ENCODE measurements at places on chromosomes 2 and 18.

DNA sequence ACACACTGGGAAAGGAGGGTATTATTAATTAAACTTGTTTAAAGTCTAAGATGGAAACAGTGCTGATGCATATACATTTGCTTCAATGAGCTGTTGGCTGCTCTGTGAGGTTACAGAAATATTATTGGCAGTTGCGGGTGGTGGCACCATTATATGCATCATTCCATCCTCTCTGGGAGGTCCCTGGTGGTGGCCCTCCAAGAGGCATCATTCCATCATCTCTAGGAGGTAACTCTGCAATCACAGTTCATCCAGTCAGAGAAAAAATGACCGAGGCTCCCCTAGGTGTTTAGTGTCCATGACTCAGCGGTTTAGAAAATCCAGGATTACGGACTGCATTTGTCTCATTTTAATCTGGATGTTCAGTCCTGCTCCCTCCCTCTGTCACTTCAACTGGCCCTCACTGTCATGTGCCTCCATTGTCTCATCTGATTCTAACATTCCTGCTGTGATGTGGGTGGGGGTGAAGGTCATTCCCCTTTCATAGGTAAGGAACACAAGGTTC is 15.4 kb downstream of the AFF3 start:
- no peak for DNase-seq

DNA sequence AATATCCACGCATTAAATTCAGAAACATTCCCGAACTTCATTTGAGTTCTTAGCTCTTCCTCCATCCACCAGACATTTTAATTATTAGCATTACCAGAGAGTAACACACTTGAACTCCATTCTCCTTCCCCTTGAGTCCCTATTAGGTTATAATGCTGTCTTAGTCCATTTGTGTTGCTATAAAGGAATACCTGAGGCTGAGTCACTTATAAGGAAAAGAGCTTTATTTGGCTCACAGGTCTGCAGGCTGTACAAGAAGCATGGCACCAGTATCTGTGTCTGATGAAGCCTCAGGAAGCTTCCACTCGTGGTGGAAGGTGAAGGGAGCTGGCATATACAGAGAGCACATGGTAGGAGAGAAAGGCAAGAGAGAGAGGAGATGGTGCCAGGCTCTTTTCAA is 25.4 kb downstream of the TBC1D8 start:
- no peak for DNase-seq

- DNase-seq, result no peak
These were observed 97.1 kb downstream of the AQP4 start for GRCh38 chr18:26768385-26768784.

- DNase-seq, result no peak
These were observed 83.7 kb upstream of the PROKR1 start for GRCh38 chr2:68559692-68560091.

- DNase-seq, result no peak
These were observed 147.9 kb downstream of the B3GNT2 start for GRCh38 chr2:62343636-62344337.

GRCh38 chr2:164141271-164141670 is 405.5 kb upstream of the FIGN start:
- DNase-seq, result peak; percentile 68

DNA sequence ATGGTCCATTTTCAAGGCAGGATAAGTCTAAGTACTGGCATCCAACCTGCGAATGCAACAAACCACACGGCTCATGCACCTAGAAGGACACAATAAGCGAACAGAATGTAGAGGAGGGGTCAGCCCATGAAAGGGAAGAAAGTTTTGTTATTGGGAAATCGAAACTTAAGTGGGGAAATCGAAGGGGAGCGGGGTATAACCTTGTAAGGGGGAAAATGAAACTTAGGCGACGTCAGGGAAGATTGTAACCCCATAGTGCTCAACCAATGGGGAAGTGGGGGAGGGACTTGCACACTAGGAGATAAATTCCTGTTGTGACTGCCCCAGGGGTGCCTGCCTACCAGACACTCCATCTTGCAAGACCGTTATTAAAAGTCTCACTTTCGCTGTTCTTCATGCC is 15.6 kb upstream of the OTOF start:
- DNase-seq, result no peak

- DNase-seq, result no peak
These were observed 61.8 kb downstream of the TBC1D8 start for GRCh38 chr2:101089419-101089818.

- DNase-seq, result no peak
These were observed 278.3 kb downstream of the TNS1 start for GRCh38 chr2:217724471-217724870.

GRCh38 chr2:43075054-43075593 is 151.3 kb downstream of the ZFP36L2 start:
- peak; percentile 99 for DNase-seq

- no peak for DNase-seq
These were observed 41.0 kb upstream of the GPR17 start for GRCh38 chr2:127604986-127605385.

DNA sequence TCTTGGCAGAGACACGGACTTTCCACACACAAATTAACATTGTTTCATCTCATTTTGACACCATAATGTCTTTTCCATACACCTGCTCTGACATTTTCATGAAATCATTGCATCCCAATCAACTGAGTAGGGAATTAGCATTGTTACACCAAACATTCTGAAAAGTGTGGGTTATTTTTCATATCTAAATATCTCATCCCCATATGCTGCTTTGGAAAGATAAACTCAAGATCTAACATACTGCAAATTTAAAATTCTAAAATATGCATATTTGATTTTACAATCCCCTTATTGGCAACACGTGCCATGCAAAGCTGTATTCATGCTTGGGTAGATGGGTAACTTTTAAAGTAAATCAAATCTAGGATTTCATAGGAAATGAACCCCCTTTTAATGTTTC is 242.9 kb downstream of the ZNF516 start:
- no peak for DNase-seq

GRCh38 chr18:50706199-50706598 is 113.6 kb downstream of the MRO start:
- no peak for DNase-seq

- DNase-seq, result peak; percentile 18
These were observed 103.3 kb downstream of the MDH1 start for GRCh38 chr2:63692002-63692606.

DNA sequence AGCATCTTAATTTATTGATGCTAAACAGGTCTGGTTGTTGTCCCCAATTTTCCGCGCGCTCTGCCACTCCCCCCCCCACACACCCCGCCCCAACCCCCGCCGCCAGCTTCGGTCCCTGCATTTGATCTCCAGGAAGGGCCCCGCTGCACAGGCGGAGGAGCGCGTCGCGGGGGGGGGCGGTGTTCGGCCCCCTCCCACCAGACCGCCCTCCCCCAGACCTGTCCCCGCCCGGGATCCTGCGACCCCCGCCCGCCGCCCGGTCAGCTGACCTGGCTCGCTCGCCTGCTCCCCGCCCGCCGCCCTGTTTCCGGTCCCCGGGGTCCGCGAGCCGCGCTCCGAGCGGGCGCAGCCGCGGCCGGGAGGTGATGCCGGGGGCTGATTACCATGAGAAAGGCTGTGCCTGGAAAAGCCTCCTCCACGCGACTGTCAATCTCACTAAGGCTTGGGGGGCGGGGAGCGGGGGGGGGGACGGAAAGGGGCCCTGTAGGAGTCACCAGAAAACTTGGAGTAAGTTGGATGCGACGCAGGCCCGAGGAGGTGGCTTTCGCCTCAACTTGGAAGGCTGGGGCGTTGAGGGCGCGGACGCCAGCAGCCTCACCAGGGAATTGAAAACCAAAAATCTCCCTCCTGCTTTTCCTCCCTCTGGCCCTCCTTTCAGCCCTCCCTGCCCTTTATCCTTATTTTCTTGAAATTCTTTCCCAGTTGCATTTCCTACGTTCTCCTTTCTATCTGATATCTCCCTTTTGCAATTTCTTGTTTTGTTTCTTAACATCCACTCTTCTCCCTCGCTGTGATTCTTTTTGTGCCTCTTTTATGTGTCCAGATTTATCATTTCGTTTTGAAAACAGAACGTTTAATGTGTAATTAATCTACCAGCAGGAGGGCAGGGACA is 4.4 kb upstream of the ZEB2 start:
- DNase-seq, result no peak

DNA sequence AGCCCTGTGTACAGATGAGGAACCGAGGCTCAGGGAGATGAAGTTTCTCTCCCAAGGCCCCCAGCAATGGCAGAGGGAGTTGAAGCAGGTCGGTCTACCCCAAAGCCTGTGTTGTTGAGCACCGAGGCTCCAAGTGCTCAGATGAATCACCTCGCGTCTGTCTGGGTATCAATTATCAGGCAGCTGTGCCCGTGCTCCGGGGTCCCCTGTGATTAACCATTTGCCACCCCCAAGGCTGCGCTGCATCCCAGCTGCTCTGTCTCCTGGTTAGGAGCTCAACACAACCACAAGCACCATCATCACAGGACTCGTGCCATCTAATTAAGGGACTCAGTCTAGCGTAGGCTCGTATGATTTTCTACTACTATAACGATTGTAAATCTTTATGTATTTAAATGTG is 27.1 kb downstream of the LIPG start:
- DNase-seq, result no peak

DNA sequence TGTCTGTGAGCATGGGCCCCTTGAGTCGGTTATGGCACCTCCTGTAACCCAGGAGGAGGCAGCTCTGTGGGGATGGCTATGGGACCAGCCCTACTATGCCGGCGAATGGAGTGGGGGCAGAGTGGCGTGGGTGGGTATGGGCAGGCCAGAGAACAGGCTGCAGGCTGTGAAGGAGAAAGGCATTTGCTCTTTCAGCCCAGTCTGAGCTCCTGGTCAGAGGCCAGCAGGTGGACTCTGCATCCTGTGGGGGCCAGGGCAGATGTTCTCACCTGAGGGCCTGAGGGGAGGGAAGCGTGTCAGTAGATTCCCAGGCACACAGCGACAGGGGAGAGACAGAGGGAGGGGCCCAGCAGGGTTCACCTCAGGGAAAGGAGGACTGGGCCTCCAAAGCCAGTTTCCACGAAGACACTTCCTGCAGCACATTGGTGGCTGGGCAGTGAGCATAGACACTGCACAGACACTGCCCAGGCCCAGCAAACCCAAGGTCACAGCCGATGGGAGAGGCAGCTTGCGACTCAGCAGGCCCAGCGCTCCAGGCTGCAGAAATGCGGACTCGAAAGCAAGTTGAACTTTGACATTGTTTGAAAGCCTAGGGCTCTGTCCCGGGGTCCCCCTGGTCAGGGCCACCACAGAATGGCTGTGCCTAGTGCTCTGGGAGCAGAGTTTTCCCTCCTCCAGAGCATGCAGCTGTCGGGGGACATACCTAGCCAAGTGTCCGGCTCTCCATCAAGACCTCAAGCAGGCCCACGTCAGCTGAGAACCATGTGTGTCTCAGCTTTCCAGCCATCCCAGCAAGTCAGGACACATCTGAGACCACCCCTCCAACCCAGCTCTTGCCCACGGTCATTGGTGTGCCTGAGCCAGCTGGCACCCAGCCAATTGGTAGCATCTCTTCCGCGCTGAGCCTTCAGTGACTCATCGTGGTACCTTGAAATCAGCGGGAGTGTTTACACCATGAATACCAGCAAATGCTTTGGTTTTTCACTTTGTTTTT is 53.8 kb downstream of the TGOLN2 start:
- DNase-seq, result peak; percentile 78

DNA sequence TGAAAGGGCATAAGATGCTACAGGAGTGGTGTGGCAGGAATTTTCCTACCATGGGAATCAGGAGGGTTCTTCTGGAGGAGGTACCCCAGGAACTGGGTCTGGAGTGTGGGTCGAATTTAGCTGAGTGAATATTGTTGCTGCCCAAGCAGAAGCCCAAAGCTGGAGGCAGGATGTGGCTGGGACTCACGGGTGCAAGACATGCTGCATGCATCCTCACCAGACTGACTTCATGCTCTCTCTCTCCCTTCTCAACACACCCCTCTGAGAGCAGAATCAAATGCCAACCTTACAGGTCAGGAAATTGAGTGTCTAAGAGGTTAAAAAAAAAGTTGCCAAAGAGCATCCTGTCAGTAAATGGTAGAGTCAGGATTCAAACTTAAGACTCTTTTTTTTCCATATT is 78.8 kb upstream of the TTC39C start:
- no peak for DNase-seq
